Fibroblast of the conjunctiva (primary cell): ENCODE measurements at places on chromosomes 2 and 18.

- peak; percentile 18 for DNase-seq
Measured at GRCh38 chr2:200252265-200253067, 54.0 kb upstream of the SPATS2L start.

GRCh38 chr18:5464251-5464650 lies 79.5 kb downstream of the EPB41L3 start:
- DNase-seq = no peak

DNA sequence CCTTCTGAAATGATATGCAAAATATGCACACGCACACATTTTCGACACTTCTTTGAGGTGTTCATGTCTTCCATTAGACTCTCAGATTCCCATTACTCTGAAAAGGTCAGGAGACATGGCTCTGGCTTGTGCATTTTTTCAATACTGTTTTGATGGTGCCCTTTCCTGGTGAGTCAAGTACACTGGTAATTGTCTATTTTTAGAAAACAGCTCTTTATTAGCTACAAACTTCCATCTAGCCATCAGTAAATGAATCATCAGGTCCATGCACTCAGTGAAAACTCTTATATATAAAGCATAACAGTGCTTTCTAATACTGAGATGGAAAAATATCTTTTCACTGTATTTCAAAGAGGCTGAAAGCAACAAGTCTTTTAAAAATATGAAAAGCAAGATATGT lies 194.9 kb downstream of the GALNT1 start:
- DNase-seq = no peak

- no peak for DNase-seq
Measured at GRCh38 chr2:214740867-214741395, 68.6 kb downstream of the BARD1 start.

- no peak for DNase-seq
Measured at GRCh38 chr2:54052825-54053718, 62.3 kb upstream of the ACYP2 start.

DNA sequence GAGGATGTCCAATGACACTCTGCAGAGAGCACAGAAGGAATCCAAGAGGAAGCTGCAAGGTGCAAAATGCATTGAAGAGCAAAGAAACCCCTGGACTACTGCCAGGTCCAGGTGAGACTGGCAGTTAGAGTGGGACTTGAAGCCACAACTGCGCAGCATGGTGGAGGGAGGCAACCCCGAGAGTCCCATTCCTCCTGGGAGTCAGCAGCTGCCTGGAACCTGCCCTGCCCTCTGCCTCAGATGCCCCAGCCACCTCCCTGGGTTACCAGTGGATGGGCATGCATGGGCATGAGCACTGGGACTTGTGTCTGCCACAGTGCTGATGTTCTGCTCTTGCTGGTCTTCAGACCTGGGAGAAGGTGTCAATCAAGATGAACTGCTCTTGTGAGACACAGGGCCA lies 43.2 kb downstream of the ANKMY1 start:
- no peak for DNase-seq

DNA sequence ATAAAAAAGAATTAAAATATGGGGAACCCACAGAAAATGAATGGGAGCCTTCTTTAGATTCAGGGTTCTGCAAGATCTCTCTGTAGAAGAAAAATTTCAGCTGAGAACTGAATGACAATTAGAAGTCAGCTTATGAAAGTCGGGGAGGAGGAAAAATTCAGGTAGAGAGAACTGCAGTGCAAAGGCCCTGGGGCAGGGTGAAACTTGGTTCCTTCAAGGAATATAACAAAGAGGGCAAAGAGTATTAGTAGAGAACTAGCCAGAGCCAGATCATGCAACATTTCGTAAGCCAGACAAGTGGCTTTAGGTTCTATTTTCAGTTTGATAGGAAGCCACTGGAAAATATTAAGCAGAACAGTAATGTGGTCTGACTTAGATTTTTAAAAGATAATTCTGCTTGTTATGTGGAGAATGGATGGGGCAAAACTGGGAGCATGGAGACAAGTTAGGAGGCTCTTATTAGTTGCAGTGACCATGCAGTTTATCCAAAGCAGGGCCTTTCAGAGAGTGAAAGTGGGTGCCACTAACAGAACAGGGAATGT lies 27.9 kb downstream of the RAB27B start:
- DNase-seq = no peak

GRCh38 chr2:1975060-1975459 lies 230.7 kb upstream of the PXDN start:
- DNase-seq = no peak

- no peak for DNase-seq
Measured at GRCh38 chr2:116917196-116917595, 897.3 kb upstream of the DDX18 start.

DNA sequence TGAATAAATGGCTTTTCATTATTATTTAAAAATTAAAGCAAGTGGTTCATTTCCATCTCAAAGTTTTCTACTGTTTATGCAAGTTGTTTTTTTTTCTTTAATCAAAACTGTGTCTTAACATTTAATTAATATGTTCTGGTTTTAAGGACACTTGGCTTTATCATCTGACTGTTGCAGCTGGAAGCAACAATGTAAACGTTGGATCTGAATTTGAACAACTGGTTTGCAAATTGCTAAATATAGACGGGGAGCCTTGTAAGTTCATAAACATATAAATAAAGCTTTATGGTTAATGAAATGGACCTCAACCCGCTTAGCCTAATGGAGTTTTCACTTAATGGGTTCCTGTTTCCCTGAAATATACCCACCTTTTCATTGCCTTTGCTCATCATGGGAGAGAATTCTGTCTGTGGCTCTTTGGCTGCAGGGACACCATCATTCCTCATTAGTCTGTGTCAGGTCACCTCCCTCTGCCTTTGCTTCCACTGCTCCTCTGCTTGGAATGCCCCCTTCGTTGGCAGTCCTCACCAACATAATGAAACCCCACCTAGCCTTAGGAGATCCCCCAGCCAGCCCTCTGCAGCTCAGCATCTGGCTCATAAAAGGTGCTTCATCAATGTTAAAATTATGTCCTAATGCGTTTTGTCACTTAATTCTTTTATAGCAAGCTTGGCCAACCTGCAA lies 44.2 kb upstream of the DYNC2LI1 start:
- no peak for DNase-seq

DNA sequence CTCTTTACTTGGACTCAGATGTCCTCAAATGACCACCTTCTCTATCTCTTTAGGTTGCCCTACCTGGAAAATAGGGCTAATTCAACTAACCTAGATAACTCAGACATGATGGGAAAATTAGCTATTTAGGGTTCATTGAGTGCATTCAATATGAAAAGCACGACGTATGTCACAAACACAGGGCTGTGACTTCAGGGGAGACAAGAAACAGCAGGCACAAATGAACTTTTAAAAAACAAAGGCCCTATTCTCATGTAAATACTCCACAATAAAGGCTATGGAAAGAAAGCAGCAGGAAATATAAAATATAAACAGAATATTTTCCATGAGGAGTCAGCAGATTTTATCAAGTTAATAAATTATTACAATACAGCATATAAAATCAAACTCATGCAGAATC lies 97.8 kb downstream of the SS18 start:
- no peak for DNase-seq

DNA sequence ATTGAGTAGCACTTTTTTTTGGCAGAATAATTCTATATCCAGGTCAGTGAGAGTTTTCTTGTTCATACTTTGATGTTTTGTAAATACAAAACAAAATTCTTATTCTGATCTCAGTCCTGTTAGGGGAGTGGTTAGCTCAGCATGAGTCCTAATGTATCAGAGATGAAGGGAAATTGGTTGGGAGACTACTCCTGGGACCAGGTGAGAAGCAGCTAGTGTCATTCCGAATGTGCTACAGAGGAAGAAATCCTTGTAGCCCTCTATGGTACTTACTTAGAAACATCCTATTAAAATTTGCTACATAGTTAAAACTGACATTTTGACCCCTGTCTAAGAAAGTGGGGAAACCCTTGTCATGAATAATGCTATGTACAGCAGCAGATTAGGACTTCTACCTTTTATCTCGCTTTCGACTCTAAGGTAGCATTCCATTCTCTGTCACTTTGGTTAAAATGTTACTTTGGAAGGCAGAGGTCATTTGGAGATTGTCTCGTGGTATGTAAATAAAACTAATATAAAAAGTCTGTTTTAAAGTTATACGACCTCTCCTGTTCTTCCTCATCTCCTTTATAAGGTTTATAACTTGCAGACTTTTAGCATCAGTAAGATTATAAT lies 65.8 kb downstream of the PARD3B start:
- no peak for DNase-seq

DNA sequence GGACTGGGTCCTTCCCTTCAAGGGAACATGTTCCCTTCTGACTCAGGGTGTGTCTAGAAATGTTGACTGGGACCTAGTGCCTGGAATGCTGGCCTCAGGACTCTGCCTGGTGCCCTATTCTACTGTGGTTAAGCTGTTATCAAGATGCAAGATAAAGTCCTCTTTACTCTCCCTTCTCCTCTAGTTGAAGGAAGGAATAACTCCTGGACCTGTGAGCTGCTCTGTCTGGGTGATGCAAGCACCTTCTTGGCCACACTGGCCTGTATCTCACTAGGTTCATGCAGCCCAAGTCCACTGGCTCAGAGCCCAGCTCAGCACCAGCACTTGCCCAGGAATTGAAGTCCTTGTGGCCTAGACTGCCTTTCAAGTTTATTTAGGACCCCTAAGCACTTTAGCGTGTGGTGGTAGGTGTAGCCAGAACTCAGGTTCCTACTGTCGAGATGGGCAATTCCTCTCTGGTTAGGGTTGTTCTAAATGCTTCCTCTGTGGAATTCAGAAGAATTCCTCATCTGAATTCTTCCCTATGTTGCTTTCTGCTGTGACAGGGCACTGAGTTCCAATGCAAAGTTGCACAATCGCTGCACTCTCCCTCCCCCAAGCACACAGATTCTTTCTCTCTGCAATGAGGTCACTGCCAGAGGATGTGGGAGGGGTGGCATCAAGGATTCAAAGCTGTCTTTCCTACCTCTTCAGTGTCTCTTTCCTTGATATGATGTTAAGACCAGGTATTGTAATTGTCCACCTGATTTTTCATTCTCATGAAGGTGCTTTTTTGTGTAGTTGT lies 54.7 kb downstream of the VWC2L start:
- peak; percentile 6 for DNase-seq

DNA sequence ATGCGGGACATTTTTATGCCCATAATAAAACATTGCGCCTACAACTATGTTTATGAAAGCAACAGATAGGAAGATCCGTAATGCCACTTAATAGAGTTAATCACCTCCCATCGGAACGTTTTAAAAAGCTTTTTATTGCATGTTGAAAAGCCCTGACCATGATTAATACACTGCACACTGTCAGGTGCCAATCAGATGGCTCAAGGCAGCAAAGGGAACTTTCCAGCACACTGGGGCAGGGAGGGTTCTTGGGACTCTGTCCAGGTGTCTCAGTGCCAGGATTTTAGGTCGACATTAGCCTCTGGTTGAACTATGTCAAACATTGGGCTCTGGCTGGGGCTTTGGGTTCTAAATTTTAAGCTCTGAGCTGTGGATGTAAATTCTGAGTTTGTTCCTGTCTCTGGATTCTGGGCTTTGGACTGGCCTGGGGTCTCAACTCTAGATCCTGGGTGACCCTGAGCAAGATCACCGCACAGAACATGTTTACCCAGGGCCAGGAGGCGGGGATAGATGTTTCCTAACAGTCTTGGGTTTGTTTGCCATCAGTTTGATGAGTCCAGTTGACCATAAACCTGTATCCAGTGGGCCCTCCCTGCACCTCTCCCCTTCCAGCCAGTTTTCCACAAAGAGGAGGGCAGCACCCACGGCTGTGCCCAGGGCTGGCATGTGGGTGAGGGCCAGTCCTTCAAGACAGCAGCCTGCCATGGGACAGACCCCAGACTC lies 262.7 kb downstream of the ATAD2B start:
- no peak for DNase-seq

DNA sequence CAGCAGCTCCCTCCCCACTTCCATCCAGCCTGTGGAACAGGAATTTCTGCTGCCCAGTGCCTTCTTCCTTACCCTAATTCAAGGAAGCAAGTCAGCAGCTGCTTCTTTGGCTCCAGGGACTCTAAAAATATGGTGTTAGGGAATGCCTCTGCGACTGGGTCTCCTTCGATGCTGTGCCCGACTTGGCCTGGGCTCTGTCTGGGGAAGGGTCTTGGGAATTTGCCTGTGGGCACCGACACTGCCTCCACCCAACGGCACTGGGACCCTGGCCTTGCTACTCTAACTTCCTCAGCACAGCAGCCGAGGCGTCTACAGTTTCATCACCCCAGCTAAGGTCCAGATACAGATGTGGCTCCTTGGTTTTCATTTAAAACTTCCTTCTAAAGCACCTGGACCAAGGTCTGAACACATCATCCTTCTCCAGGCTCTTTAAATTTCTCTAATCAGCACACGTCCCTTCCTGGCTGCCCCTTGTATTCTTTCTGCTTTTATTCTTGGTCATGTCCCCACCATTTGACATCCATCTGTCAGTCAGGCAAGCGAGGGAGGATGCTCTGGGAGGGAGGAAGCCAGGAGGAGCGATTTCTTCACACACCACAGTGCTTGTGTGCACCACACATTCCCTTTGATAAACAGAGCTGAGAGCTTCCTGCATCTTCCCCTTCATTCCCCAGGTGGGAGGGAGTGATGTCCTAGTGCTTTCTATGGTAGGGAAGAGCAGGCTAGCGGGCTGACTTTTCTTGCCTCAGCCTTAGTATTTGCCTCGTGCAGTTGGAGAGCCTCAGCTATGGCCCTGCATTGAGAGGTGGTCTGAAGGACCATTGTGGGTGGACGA lies 6.8 kb downstream of the LBH start:
- DNase-seq = no peak

DNA sequence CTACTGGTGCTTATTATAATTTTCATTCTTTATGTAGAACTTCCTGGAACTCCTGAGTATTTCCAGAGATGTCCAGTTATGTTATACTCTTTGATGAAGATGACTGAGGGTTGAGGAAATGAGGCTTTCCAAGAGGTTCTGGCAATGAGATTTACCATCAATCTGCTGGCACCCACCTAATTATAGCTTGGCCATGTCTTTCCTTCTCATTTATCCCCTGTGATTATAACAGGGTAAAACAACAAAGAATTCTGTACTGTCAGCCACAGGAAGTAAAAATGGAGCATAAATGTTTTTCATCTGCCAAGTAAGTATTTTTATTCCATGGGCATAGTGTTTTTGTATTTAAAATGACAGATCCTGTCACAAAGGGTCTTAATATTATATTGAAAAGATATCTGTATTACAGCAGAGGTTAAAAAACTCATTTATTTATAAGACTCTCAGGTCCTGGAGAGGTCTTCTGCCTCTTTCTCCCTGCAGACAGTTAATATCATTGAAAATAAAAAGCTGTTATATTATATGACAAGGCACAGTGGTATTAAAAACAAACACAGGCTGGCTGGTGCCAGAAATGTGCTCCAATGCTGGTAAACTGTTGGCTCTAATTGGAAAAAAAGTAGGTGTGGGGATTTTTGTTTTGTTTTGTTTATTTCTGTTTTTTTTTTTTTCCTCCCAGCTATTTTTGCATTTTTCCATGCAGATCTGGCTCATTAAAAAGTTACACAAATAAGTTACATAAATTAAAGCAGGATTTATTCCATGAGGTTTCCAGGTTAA lies 1764.1 kb upstream of the CELF4 start:
- no peak for DNase-seq

DNA sequence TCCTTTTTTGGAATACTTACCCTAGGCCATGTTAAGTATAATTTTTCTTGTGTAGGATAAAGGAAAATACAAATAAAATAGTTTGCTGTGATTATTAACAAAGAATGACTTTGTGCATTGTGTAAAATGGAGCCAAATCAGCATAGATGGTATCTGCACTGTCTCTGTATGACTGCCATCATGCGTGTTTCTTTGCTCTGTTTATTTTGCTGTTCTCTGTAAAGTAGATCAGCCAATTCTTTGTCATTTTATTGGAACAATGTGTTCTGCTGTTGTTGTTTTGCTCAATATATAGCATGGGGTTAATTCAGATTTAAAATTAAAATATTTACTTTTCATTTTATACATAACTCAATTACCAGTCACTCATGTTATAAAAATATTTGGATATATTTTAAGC lies 181.3 kb upstream of the UBE2E3 start:
- no peak for DNase-seq
